Left renal cortex interstitium (tissue), 4 donors: ENCODE measurements at places on chromosomes 12 and 14.

DNA sequence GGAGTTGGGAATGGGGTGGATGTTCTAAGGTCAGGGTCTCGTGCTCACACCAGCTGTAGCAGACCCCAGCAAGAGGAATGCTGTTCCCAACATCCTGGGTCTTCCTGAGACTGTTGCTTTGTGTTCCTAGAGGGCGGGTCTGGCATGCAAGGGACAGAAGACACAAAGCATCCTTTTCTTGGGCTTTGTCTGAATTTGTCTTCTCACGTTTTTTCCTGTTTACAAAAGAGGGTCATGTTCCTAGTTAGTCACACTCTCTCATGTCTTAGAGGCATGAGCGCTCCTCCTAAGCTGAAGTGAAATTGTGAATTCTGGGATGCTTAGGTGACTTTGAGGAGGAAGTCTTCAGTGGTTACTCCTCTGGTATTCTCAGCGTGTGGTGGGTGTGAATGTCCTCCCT is 9.6 kb upstream of the TAMALIN start:
- DNase-seq = no peak

DNA sequence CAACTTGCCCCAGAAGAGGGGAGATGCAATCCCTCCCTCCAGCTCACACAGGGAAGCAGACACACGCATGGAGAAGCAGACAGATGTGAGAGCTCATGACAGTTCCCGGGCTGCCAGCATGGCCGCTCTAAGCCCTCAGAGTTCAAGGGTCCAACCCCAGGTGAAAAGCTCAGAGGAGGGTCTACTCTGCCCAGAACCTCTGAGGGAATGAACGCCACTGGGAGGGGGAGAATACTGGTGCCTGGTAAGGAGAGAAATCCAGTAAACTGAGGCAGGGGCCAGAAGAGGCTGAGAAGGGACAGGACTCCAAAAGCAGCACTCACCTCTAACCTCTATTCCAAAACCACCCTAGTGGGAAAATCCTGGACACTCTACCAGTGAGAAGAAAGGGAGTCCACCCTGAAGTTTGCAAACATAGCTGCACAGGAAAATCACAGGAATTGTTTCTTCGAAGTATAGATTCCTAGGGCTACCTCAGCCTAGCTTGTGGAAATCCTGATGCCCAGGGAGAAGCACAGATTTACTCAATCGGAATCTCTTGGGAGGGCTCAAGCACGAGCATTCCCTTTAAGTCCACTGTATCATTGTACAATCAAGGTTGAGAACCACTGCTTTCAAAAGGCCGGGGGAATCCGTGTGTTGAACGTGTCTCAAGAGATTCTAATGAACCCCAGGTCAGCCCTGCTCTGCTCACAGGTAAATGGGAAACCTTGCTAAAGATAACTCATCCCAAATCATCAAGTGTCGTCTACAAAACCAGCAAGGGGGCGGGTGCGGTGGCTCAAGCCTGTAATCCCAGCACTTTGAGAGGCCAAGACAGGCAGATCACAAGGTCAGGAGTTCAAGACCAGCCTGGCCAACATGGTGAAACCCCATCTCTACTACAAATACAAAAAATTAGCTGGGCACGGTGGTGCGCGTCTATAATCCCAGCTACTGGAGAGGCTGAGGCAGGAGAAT is 34.3 kb upstream of the PLEKHG6 start:
- no peak for DNase-seq

GRCh38 chr12:124855275-124855957 is 8.2 kb downstream of the SCARB1 start:
- no peak for DNase-seq

GRCh38 chr12:21989819-21990412 is 48.7 kb upstream of the ABCC9 start:
- DNase-seq = no peak

- DNase-seq = no peak
These were observed 26.7 kb downstream of the NTN4 start for GRCh38 chr12:95763809-95764253.

- no peak for DNase-seq
These were observed 93.2 kb downstream of the EGLN3 start for GRCh38 chr14:33857650-33858049.

- DNase-seq = no peak
These were observed 889 bp upstream of the IFT43 start for GRCh38 chr14:75984674-75985073.

- DNase-seq = no peak
These were observed 9.7 kb upstream of the MDM1 start for GRCh38 chr12:68341822-68342221.

- no peak for DNase-seq
These were observed 25.2 kb upstream of the PPFIBP1 start for GRCh38 chr12:27498761-27499160.

GRCh38 chr14:33839193-33840076 is 111.4 kb downstream of the EGLN3 start:
- DNase-seq = no peak

DNA sequence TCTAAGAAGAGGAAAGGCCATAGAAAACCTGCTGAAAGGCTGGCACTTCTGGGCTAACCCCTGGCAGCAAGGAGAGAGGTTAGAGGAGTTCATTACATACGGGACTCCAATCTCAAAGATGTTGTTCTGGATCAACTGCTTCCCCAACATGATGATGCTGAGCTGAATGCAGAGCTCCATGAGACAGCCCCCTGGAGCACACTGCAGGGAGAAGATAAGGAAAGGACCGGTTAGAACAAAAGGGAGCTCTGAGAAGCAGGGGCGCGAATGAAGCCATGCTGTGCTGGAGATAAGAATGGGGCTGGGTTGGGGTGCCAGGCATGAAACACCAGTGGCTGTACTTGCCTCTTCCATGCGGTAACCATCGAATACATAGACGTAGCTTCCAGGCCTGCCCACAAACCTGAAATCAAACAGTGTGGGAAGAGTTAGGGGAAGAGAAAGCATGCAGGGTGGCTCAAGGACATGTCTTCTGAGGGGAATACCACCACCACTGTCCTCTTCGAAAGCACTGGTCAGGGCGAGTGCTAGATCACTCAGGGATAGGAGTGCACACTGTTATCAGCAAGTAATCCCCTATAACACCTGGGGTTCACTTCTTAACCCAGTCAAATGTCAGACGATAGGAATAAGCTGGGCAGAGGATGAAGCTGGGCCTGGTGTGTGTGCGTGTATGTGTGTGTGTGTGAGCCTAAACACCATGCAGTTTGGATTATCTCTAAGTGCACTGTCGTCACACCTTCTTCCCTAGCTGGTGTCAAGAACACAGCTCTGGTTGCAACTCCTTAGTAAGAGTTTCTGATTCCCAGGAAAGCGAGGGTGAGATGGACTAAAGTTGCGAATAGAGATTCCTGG is 180.9 kb downstream of the NTF3 start:
- no peak for DNase-seq

GRCh38 chr12:56155256-56155845 is 2.8 kb upstream of the MYL6 start:
- DNase-seq = no peak

- DNase-seq = no peak
These were observed 69.7 kb downstream of the CMAS start for GRCh38 chr12:22115711-22116110.

GRCh38 chr14:62244221-62244620 is 482.0 kb downstream of the SNAPC1 start:
- DNase-seq = no peak

DNA sequence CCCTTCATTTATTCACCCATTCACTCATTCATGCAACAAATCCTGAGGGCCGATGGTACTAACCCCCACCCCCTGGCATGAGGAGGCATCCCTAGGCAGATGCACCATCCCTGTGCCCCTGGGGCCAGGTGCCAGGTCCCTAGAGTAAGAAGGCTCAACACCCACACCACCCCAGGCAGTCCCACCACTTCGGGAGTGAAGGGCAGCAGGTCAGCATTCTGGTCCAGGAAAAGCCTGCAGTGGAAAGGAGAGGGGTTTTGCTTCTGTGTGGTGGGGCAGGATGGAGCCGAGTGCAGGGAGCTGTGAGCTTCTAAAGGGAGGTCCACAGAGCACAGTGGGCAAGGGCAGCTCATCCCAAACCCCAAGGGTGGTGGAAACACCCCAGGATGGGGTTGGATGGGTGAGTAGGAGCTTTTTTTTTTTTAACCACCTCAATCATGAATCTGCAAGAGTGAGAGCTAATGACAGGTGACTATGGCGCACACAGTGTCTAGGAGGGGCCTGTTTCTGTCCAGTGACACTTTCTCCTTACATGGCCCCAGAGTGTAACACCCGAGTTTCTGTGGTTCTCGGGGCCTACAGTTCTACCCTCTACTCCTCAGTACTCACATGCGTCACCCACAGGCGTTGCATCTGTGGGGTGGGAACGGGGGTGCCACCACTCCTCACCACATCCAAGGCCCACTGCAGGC is 414.3 kb downstream of the TMEM121 start:
- DNase-seq = no peak

DNA sequence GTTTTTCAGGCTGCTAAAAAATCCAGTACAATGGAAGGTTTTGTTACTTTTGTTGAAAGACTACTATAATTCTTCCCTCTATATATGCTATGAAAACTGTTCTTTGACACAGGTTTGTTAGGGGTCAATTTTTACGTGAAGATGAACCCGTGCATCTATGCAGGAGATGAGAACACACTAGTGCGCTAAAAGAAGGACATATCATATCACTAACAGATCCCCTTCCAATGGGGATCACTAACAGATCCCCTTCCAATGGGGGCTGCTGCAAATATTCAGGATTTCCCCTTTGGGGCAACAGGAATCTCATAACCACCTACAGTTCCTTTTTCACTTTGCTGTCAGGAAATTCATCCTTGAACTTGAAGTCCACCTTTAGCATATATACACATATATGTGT is 75.1 kb downstream of the CLMN start:
- no peak for DNase-seq

GRCh38 chr12:60263161-60263560 is 667.3 kb downstream of the SLC16A7 start:
- DNase-seq = no peak

- DNase-seq = no peak
These were observed 35.1 kb upstream of the PPP4R3A start for GRCh38 chr14:91545204-91545603.

DNA sequence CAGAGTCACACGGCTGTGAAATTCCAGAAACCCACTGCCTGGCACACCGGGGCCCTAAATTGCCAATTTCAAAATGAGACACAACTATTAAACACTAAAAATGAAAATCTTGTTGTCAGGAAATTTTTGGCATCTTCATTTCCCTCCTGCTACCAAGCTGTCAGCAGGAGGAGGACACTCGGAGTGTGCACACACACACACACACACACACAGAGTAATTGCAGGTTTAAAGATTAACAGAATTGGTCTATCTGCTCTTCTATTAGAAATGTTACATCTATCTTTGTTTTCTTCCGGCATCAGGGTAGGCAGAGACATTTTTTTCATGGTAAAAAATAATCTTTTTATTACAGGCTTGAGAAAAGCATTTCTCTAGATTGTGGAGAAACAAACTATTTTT is 314.2 kb downstream of the EGLN3 start:
- DNase-seq = no peak

DNA sequence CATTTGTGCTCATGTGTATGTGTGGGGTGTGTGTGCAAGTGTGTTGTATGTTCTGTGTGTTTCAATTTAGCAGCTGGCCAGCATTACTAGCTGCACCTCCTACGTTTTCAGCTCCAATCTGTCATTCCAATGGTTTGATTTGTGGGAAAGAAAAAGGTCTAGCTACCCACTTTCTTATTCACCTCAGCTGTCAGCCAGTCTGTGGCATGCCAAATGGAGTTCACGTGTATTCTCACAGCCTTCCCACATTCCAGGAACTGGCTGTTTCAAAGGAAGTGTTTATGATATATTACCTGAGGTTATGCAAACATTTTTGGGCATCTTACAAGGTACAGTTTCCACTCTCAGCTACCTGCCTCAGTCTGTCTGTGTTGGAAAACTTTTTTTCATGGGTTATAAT is 220.2 kb upstream of the CPNE8 start:
- no peak for DNase-seq

GRCh38 chr12:128091101-128091720 is 175.8 kb upstream of the TMEM132C start:
- no peak for DNase-seq

DNA sequence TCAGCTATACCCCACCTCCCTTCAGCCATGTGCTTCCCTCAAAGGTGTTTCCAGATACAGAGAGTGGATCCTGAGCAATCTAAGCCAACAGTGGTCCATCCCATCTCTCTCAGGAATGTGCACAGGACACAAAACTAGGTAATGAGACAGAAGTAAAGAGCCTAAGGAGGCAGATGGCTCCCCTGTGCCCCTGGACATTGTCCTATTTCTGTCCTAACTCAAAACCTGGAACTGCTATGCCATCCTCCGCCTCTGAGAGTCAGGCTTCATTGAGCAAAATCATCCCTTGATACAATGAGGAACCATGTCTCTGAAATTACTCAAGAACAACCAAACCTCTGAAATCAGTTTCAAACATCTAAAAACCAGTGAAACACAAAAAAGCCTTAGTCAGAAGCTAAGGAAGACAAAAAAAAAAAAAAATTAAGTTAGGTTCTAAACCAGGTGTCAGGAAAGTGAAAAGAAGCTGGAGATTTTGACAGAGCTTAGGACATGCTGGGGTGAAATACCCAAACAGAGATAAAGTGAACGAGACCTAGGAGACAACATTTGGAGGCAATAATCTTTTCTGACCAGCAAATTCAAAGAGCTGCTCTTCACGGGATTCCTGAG is 200.3 kb upstream of the PLEKHG7 start:
- DNase-seq = no peak

- no peak for DNase-seq
These were observed 32.1 kb upstream of the HECTD1 start for GRCh38 chr14:31239741-31240140.

- peak; percentile 17 for DNase-seq
These were observed 116.5 kb downstream of the GPHN start for GRCh38 chr14:66624336-66624937.

- DNase-seq = no peak
These were observed 22.6 kb downstream of the SUDS3 start for GRCh38 chr12:118398940-118399339.

DNA sequence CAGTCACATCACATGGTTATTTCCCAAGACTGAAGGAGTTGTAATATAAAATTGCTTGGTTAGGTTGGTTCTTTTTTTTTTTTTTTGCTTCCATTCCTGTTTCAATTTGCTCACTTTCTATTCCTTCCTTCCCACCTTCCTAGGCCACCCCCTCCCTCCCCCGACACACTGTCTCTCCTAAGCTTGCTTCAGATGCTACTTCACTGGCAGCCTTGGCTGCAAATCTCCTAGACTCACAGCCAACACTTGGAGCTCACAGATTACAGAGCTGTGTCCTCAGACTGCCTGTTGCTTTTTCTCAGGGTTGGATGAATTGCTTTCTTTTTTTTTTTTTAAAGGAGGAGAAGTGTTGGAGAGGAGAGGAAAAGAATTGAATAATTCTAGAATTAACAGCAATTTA is 77.3 kb upstream of the GRIN2B start:
- DNase-seq = no peak

GRCh38 chr14:83764656-83765599 is 1765.0 kb upstream of the FLRT2 start:
- no peak for DNase-seq

DNA sequence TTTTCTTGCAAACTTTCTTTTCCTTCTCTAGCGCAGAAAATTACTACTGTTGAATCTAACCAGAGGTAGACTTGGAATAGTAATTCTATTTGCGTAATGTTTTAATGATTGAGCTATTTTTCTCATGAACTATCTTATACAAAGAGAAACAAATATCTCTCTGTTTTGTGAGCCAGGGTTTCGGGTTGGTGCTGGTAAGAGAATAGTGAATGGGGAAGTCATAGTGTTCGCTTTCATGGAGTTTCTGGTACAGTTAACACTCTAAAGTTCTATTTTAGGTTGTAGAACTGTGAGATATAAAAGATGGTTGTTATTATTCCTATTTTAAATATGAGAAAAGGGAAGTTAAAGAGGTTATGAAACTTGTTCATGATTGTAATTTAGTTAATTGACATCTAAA is 6.6 kb downstream of the CLEC1B start:
- no peak for DNase-seq
